Fibroblast of skin of scalp (primary cell): ENCODE measurements at places on chromosomes 16 and 17.
A peak's percentile ranks its signal among the peaks of the same experiment; 100 is the strongest.

DNA sequence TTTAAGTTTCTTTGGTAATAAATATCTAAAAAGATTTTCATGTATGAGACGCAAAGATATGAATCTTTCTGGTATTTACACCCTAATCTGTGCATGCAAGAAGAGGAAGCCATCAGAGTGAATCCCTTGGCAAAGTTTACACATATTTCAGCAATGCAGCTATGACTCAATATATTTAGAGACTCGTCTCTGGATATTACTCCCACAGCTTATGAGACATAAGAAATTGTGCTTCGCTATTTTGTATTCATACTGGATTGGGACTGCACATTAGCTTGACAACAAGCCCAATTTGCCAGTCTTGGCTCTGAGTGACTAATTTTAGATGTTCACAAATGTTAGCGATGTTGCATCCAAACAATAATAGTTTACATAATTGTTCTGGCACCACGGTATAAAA, 532.0 kb downstream of the CDH11 start:
- peak; percentile 91 for DNase-seq

- peak; percentile 39 for DNase-seq
Observed at GRCh38 chr16:30829130-30830071, 42.4 kb upstream of the ZNF629 start.

DNA sequence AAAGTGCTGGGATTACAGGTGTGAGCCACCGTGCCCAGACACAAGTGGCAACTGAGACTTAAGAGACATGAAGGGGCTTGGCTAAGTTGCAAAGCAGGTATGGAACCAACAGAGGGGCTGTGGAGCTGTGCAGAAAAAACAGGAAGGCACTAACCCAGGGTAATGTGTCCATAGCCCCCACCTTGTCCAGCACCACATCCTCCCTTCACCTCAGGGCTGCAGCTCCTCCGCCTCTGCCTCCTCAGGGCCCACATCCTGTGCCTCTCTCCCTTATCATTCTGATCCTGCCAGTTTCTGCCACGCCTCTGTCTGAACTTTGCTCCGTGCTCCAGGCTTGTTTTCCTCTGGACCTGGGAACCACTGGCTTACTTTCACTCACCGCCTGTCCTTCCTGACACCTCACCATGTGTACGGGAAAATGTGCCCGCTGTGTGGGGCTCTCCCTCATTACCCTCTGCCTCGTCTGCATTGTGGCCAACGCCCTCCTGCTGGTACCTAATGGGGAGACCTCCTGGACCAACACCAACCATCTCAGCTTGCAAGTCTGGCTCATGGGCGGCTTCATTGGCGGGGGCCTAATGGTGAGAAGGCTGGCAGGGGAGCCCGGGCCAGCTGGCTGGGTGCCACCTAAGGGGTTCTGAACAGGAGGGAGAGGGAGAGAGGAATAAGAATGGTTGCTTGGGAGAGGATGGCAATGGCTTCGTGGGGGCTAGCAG, at the start of gene TM4SF5:
TM4SF5 (plus strand) TSS at position 368 of the 716 bp plus-strand sequence; CDS start at position 405, 37 bp downstream.
- no peak for DNase-seq

DNA sequence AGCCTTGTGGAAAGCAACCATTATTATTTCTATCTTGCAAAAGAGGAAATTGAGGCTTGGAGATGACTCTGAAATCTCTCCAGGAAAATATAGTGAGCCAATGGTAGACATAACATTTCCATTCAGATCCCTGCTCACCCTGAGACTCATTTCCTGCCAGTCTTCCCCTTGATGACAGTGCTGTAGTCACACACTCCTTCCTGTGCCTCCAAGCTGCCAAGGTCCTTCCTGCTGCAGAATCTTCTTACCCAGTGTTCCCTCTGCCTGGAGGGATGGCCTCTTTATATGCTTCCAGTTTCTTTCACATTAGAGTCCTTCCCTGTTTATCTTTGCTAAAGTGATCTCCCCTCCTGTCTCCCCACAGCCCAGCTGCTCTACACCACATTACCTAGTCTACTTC, 648.1 kb downstream of the TOX3 start:
- no peak for DNase-seq

GRCh38 chr17:67035131-67036083, 8.9 kb upstream of the CACNG1 start:
- no peak for DNase-seq

GRCh38 chr17:27471321-27472269, 15.3 kb downstream of the KSR1 start:
- no peak for DNase-seq

DNA sequence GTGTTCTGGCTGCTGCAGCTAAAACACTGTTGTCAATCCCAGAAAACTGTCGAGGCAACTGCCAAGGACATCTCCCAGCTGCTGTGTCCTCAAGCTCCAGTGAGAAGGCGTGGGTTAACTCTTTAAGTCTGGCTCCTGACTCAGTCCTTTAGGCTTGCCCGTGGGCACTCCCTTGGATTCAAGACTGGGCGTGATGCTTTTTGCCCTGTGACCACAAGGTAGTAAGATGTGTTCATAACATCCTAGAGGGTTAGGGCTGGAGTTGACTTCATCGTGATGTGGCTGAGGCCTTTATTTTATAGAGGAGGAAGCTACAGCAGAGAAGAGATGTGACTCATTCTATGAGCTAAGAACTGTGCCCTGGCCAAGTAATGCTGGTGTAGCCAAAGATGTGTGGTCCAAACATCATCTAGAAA, 50.9 kb upstream of the TEKT3 start:
- DNase-seq, result peak; percentile 60

DNA sequence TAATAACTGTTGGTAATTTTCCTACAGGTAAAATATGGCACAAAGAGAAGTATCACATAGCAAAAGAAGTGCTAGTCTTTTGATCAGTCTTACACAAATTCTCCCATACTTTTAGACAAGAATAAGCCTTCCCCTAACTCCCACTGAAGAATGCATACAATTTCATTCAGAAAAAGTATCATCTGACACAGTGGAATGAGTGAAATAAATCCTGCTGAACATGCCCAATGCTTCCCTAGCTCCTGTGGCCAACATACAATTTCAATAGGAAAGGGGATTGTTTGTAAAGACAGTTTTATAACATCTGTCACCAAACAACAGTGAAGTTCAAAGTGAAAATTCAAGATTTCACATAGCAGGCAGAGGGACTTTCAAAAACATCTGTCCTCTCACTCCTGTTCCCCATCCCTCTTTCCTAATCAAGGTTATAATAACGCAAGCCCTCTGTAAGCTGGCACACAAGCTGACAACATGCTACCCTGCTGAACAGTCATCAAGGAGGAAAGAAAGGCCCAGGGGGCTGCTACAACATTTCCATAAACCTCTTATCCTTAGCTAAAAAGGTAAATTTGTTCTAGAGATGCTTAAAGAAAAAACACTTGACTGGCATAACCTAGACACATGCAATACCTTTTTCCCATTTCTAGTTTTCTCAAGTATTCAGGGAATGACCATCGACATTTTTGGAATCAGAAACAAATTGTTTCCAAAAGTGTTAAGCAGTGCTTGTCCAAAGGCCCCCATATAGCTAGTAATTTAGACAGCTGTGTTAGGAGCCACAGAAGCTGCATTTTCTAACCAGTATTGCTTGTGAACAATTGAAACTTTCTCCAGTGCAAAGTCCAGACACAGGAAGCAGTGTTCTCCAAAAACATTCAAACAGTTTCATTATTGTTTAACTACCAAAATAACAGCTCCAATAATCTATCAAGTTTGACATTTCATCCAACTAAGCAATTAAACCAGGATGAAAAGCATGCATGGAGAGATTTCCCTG, 11.5 kb upstream of the RFFL start:
- DNase-seq, result no peak

- DNase-seq, result no peak
Observed at GRCh38 chr17:50841277-50841948, 6.0 kb downstream of the WFIKKN2 start.

GRCh38 chr17:1511756-1512321, 4.6 kb downstream of the INPP5K start:
- DNase-seq, result peak; percentile 29

DNA sequence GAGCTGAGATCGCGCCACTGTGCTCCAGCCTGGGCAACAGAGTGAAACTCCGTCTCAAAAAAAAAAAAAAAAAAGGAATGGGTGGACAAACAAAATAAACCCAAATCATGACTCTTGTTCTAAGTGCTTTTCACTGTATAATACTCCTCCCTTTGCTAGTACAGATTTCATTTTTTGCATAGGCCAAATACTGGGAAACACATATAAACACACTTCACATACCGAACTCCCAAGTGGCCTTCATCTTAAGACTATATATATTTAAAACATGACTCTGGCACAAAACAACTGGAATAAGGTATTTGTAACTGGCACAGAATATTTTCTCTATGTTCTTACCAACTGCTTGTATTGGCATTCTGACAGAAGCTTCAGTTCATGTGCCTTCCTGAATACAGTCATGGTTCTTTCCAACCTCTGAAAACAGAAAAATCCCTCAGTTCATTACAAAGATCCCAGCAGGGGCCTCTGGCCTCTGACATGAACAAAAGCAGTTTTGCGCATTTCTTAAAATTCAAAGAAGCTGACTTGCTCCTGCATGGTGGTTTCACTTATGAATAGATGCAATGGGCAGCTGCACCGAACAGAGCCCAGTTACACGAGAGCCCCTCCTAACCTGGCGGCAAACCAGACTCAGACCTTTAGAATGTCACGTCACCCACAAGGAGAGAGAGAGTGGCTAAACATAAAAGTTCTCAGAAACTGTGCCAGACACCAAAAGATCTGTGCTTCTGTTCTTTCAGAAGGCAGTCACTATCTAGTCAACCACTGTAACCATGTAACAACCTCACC, 19.1 kb upstream of the COPRS start:
- peak; percentile 58 for DNase-seq

- DNase-seq, result peak; percentile 80
Observed at GRCh38 chr16:66335704-66336329, 30.7 kb upstream of the CDH5 start.

GRCh38 chr16:12091569-12092543, 115.3 kb downstream of the SNX29 start:
- DNase-seq, result no peak

DNA sequence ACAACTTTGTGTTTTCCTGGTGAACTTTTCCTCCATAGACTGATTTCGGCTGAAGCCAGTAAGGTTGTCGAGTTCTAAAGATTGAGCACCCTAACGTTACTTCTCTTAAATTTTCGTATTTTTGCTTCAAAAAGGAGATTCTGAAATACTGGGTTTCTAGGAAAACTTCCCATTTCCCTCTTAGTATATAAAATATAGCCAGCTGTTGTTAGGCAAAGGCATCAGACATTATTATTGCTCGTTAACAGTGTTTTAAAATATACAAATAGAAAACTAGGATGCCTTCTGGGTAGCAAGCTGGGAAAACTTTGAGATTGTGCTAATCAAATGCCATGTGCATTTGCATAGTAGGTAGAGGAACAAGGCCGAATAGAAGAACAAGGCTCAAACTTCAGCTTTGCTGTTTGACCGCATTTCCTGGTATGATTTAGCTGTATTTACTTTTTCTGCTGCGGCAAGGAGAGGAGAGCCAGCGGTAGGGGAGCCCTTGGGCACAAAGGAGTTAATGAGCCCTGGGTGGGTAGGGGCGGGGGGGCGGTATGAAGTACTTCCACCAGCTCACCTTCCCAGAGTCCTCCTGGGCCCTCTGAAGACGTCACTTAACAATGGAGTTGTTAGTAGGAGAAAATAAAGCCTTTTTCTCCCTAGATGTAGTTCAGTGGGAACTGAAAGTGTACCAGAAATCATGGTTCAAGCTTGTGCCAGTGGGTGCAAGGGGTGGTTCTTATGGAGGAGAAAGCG, 151.9 kb downstream of the MSI2 start:
- no peak for DNase-seq

DNA sequence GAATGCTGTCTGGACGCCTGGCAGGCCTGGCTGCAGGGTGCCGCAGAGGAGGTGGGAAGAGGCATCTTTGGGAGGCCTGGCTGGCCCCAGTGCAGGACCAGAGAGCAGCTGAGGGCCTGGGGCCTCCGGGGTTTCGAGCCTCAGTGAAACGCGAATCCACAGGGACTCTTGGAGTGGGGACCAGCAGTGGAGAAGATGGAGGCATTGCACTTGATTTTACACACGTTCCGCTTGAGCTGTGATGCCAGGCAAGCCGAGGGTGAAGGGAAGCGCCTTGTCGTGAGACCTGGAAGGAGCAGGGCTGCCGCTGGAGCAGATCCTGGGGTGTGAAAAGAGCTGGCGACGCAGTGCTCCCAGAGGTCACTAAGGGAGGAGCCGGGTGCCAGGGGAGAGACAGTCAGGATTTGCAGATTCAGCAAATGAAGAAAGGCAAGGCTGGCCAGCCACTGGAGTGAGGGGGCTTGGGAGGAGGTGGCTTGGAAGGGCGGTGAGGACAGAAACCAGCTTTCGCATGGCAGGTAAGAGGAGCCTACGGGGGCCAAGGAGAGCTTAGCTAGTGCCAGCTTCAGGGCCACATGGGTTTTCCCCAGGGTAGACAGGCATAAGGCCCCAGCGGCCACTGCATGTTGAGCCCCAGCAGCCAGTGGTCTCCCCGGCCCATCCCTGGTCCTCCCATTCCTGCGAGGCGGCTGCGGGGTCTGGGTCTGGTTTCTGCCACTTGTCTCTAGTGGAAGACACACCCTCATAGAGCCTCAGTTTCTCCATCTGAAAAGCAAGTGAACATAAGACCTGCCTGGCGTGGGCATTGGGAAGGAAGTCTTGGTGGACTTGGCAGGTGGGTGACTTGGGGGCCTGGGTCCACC, 175.2 kb upstream of the CHMP6 start:
- no peak for DNase-seq

DNA sequence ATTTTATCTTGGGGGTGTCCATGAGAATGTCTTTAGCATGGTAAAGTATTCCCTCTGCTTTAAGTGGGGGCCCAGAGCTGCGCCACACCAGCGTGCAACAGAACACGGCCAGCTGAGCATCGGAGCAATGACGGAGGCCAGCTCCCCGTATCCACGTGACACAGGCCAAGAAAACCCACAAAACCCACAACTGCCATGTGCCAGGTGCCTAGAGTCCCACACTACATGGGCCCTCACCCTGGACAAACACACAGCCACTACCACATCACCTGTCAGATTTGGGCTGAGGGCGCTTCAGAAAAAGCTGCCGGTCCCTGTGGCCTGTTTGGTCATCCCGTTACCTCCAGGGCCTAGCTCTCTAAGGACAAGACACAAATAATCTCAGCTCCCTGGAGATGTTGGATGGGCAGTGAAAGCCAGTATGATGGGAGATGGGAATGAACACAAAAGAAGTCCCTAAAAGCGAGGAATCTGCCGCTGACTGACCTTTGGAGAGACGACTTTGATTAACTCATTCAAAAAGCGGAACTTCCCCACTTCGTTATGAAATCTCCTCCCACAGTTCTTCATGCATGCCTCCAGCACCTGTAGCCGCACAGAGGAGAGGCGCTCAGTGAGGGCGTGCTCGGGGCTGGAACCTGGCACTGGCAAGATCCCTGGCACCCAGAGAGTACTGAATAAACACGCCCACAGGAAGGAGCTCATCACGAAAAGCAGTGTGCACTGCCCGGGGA, 17.1 kb downstream of the GGA3 start:
- DNase-seq, result no peak

- no peak for DNase-seq
Observed at GRCh38 chr17:48465884-48466283, 35.9 kb upstream of the SKAP1 start.

- DNase-seq, result no peak
Observed at GRCh38 chr17:64426596-64426995, 22.3 kb upstream of the MILR1 start.
